Activated T-cell treated with anti-CD3 and anti-CD28 coated beads, Interleukin-2, amount 50 U/mL, for 72 hours (primary cell): ENCODE measurements at places on chromosomes 4 and X. TPM values are rescaled to one million over a fixed set of nuclear protein-coding genes. Genes with fewer than 3 reads are reported as not detected.

Gene HERC5
- total RNA-seq = 21.1 TPM

Gene NKRF
- 18.8 TPM for total RNA-seq

Gene PNMA3
- 1.3 TPM for total RNA-seq

Gene FAM9B
- not detected for total RNA-seq

Gene STATH
- total RNA-seq = not detected

DNA sequence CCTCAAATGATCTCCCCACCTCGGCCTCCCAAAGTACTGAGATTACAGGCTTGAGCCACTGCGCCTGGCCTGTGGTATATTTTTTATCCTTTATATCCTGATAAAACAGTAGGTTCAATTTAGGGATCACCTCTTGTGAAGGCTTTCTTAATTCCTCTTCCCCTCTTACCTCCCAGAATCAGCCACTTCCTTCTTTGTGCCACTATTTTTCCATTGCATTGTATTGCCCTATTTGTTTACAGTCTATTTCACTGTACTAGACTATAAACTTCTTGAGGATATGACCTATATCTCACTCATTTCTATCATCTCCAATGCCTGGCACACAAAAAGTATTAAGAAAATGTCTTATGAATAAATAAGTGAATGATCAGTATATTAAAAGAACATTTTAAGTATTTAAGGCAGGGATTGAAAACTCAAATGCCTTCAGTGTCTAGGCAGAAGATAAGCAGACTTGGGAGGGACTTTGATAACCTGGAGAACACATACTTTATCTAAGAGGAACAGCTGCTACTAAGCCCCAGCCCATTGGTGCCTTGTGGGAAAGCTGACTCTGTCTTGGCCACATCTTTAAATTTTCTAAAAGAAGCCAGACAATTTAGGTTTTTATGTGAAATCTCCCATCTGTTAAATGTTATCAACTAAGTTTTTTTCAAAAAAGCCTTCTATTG is 82.3 kb upstream of the OGT start:
- H3K4me3 ChIP-seq = no peak overlapping the region
- peak overlapping the region; percentile 74 for H3K27ac ChIP-seq
- peaks cover 5% of the 10 kb centered on the region for H3K27me3 ChIP-seq
- H3K36me3 ChIP-seq = peaks cover 8% of the 10 kb centered on the region

GRCh38 chr4:109083911-109084310 is 218.5 kb downstream of the COL25A1 start:
- H3K4me3 ChIP-seq = no peak overlapping the region
- no peaks in the 10 kb centered on the region for H3K36me3 ChIP-seq
- no peak for DNase-seq
- no peak overlapping the region for H3K27ac ChIP-seq

DNA sequence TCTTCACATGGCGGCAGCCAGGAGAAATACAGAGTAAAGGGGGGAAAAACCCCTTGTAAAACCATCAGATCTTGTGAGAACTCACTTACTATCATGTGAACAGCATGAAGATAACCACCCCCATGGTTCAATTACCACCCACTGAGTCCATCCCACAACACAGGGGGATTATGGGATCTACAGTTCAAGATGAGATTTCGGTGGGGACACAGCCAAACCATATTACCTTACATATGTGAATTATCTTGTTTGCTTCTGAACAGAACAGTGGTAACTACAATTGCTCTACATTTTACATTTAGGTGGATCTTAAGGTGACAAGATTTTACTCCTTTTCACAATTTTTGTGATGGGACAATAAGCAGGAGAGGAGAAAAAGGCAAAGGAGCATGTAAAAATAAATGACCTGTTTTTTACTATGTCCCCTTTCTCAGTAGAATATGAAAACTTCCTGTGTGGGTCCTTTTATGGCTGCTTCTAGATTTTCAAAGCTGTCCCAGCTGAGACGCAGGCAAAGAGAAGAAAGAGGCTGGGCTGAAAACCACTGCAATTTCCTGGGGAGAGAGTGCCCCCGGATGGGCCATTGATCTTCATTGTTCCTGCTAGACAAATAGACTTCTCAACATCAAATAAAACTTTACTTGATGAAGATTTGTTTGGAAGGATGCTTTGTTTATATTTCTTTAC is 45.9 kb upstream of the PGM2 start:
- H3K4me1 ChIP-seq = peaks cover 15% of the 10 kb centered on the region
- no peak overlapping the region for H3K4me3 ChIP-seq
- no peaks in the 10 kb centered on the region for H3K27me3 ChIP-seq
- H3K36me3 ChIP-seq = peaks cover 19% of the 10 kb centered on the region
- no peak for DNase-seq

- H3K4me3 ChIP-seq = no peak overlapping the region
- no peak overlapping the region for H3K27ac ChIP-seq
- H3K27me3 ChIP-seq = peaks cover 10% of the 10 kb centered on the region
- peaks cover 1% of the 10 kb centered on the region for H3K36me3 ChIP-seq
Observed at GRCh38 chr4:78665216-78665770, 110.9 kb upstream of the BMP2K start.

DNA sequence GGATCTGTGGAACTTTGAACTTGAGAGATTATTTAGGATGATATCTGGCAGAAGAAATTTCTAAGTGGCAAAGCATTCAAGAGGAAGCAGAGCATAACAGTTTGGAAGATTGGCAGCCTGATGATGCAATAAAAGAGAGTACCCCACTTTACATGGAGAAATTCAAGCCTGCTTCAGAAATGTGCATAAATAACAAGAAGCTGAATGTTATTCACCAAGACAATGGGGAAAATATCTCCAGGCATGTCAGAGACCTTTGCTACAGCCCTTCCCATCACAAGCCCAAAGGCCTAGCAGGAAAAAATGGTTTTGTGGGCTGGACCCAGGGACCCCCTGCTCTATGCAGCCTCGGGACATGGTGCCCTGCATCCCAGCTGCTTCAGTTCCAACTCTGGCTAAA is 420.8 kb downstream of the DTHD1 start:
- no peak overlapping the region for H3K27ac ChIP-seq
- DNase-seq = no peak
- no peaks in the 10 kb centered on the region for H3K36me3 ChIP-seq

- no peaks in the 10 kb centered on the region for H3K4me1 ChIP-seq
- DNase-seq = no peak
- H3K27ac ChIP-seq = no peak overlapping the region
- H3K27me3 ChIP-seq = peaks cover 51% of the 10 kb centered on the region
Observed at GRCh38 chrX:106752101-106752678, 25.7 kb downstream of the RNF128 start.

DNA sequence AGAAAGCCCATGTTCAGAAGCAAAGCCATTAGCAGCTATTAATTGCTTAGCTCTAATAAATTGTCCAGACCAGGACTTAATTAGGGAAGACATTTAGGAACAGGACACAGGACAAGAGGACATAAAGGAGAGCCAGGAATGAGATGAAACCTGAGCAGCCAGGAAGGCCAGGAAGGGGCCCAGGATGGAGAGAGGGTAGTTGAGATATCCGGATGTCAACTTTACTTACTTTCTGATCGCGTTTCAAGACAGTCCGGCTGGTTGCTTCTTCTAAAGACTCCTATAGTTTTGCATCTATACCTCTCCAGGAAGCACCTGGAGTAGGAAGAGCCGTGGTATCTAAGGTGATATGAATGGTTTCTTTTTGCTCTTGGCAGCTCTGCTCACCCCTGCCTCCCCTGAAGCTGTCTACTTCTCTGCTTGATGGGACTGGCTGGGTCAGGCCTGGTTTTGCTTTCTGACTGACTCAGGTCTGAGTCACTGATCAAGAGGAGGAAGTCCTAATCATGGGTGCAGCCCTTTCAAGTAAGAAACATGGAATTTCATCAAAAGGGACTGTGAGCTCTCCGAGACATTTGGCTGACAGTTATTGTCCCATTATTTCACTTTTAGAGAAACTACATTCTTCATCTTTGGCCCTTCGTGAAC is 733.3 kb downstream of the RPA4 start:
- no peaks in the 10 kb centered on the region for H3K36me3 ChIP-seq
- H3K4me1 ChIP-seq = no peaks in the 10 kb centered on the region
- no peak overlapping the region for H3K27ac ChIP-seq
- peaks cover 20% of the 10 kb centered on the region for H3K27me3 ChIP-seq

GRCh38 chr4:76457885-76458284 is 22.9 kb downstream of the SHROOM3 start:
- DNase-seq = no peak
- H3K27me3 ChIP-seq = peaks cover 18% of the 10 kb centered on the region
- H3K4me3 ChIP-seq = no peak overlapping the region
- no peaks in the 10 kb centered on the region for H3K4me1 ChIP-seq

GRCh38 chrX:31546126-31546525 is 474.3 kb upstream of the FTHL17 start:
- H3K4me3 ChIP-seq = no peak overlapping the region
- H3K27ac ChIP-seq = no peak overlapping the region
- no peak for DNase-seq
- peaks cover 4% of the 10 kb centered on the region for H3K27me3 ChIP-seq

- H3K27me3 ChIP-seq = no peaks in the 10 kb centered on the region
- H3K27ac ChIP-seq = no peak overlapping the region
- peaks cover 35% of the 10 kb centered on the region for H3K4me1 ChIP-seq
- H3K36me3 ChIP-seq = peaks cover 3% of the 10 kb centered on the region
Observed at GRCh38 chr4:1241936-1242505, 6.9 kb downstream of the CTBP1 start.

GRCh38 chrX:107504006-107504405 is 54.6 kb downstream of the FRMPD3 start:
- no peak for DNase-seq
- H3K4me1 ChIP-seq = peaks cover 5% of the 10 kb centered on the region
- H3K36me3 ChIP-seq = no peaks in the 10 kb centered on the region
- H3K4me3 ChIP-seq = no peak overlapping the region
- no peak overlapping the region for H3K27ac ChIP-seq

- H3K4me3 ChIP-seq = no peak overlapping the region
- no peaks in the 10 kb centered on the region for H3K36me3 ChIP-seq
- no peak for DNase-seq
- no peak overlapping the region for H3K27ac ChIP-seq
Observed at GRCh38 chr4:7753931-7754465, 185.7 kb downstream of the AFAP1 start.

DNA sequence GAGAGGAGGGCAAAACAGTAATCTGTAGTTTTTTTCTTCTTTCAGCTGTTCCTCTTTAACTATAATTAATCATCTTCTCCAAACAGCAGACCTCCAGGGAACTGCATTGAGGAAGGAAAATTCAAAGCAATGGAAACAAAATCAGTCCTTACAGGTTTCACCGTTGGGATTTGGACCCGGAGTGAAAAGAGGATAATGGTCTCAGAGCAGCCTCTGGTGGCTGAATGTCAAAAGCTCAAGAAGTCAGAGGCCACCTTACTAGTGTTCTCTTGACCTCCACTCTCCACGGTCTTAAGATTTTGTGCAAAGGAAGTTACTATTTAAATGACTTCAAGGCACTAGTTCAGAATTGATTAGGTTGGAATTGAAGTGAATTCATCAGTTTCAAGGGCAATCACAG is 16.0 kb upstream of the MID1 start:
- H3K4me3 ChIP-seq = no peak overlapping the region
- no peaks in the 10 kb centered on the region for H3K4me1 ChIP-seq
- H3K36me3 ChIP-seq = peaks cover 2% of the 10 kb centered on the region

DNA sequence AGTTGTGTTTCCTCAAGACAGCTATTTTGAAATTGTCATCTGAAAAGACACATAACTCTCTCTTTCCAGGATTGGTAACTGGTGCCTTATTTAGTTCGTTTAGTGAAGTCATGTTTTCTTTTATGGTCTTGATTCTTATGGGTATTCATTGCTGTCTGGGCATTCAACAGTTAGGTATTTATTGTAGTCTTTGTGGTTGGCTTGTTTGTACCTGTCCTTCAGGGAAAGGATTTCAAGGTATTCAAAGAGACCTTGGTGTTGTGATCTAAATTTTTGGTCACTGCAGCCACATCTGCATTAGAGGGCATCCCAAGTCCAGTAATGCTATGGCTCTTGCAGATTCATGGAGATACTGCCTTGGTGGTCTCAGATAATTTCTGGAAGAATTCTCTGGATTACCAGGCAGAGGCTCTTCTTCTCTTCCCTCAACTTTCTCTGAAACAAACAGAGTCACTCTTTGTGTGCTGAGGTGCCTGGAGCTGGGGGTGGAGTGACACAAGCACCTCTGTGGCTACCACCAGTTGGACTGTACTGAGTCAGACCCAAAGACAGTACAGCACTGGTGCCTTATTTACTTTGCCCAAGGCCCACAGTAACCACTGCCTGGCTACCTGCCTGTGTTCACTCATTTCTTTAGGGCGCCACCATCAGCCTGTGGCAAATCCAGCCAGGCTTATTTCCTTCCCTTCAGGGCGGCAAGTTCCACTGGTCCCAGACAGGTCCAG is 620.4 kb downstream of the KCNIP4 start:
- no peak overlapping the region for H3K27ac ChIP-seq
- DNase-seq = no peak
- no peaks in the 10 kb centered on the region for H3K27me3 ChIP-seq
- H3K4me3 ChIP-seq = no peak overlapping the region

DNA sequence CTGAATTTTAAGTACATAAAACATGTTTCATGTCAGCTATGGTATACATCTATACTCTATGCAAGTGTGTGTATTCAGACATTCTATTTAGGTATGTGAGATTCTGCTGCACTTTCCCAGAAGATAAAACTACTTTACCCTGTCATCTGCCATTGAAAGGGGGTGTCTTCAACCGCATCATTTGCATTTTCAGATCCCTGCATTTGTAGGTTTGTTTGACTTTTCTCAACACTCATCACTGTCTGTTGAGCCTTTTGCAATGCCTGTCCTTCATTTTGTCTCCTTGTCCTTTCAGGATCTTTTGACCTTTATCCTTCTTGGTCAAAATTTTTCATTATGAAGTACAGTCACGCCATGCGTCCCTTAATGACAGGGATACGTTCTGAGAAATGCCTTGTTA is 103.5 kb downstream of the TMA16 start:
- no peak overlapping the region for H3K4me3 ChIP-seq
- no peaks in the 10 kb centered on the region for H3K36me3 ChIP-seq
- DNase-seq = no peak
- H3K27ac ChIP-seq = no peak overlapping the region
- H3K4me1 ChIP-seq = no peaks in the 10 kb centered on the region
- H3K27me3 ChIP-seq = no peaks in the 10 kb centered on the region

DNA sequence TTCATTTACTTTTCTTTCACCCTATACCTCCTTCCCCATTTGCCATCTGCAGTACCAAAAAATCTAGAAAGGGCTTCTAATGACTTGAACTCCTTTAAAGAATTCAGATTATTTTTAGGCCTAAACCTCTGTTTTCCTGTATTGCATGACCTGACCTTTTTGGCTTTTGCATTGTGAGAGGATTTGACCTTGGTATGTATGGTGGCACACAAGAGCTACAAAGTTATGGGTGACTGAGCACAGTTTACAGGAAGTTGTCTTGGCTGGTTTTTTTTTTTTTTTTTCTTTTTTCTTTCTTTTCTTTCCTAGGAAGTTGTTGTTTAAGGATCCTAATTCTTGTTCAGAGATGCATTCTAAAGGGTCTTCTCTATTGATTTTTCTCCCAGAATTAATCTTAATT is 32.0 kb upstream of the MTMR8 start:
- H3K4me1 ChIP-seq = peaks cover 11% of the 10 kb centered on the region
- no peaks in the 10 kb centered on the region for H3K36me3 ChIP-seq
- H3K27ac ChIP-seq = no peak overlapping the region
- peaks cover 7% of the 10 kb centered on the region for H3K27me3 ChIP-seq
- DNase-seq = no peak

GRCh38 chr4:19152264-19152663 is 1099.4 kb upstream of the SLIT2 start:
- H3K36me3 ChIP-seq = peaks cover 4% of the 10 kb centered on the region
- DNase-seq = no peak
- H3K4me3 ChIP-seq = no peak overlapping the region

GRCh38 chrX:129262912-129263311 is 260.4 kb downstream of the SMARCA1 start:
- H3K36me3 ChIP-seq = no peaks in the 10 kb centered on the region
- H3K4me3 ChIP-seq = no peak overlapping the region
- DNase-seq = no peak
- peaks cover 11% of the 10 kb centered on the region for H3K27me3 ChIP-seq
- H3K27ac ChIP-seq = no peak overlapping the region
- no peaks in the 10 kb centered on the region for H3K4me1 ChIP-seq
